NCI-H2227 treated with DMSO at 0.1 percent for 48 hours (cell line): ENCODE measurements at places on chromosomes 7 and 10.

DNA sequence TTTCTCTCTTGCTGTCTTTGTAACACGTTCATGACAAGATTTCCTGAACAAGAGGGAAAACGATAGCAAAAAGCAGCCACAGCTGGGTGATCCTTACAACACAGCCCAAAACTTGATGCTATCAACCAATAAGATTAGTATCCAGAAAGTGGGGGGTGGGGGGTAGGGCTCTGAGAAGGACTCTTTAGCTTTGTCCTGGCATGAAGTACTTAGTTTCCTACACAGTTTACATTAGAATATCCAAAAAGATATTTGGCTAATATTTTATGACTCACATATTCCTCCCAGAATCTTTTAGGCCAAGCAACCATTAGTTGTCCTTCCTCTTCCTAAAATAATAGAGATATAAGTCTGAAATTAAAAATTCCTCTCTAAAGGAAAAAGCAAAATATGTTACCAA, 22.9 kb upstream of the LRRC17 start:
- DNase-seq: no peak

DNA sequence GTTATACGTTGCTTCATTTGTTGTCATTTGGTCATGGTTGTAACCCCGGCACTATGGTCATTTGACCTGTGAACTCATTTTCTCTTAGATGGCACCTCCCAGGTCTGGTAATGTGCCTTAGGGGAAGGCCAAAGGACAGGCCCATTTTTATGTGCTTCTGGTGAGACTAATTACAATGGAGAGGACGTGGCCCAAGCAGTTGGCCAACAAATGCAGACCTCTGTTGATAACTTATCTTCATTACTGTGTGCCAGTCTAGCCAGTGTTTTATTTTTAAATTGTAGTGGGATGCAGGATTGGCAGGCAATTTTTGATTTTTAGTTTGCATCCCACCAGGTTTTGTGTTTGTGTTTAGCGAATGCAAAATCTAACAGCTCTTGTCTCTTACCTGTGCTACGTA, 321.5 kb upstream of the AKR1E2 start:
- DNase-seq: no peak

DNA sequence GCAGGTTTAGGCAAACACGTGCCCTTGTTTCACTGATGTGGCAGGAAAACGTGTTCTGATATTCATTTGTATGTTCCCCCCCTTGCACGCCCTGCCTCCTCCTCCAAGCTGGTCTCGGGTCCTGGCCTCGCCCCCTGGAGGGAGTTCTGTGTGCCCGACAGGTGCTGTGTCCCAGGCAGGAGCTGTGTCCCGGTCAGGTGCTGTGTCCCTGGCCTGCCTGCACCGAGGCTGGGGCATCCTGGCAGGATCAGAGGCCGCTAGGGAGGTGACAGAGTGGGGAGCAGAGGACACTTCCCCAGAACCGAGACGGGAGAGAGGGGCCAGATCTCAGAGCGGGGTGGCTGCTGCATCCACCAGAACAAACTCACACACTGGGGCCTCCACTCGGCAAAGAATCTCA, 45.3 kb downstream of the PRKAG2 start:
- no peak for DNase-seq

DNA sequence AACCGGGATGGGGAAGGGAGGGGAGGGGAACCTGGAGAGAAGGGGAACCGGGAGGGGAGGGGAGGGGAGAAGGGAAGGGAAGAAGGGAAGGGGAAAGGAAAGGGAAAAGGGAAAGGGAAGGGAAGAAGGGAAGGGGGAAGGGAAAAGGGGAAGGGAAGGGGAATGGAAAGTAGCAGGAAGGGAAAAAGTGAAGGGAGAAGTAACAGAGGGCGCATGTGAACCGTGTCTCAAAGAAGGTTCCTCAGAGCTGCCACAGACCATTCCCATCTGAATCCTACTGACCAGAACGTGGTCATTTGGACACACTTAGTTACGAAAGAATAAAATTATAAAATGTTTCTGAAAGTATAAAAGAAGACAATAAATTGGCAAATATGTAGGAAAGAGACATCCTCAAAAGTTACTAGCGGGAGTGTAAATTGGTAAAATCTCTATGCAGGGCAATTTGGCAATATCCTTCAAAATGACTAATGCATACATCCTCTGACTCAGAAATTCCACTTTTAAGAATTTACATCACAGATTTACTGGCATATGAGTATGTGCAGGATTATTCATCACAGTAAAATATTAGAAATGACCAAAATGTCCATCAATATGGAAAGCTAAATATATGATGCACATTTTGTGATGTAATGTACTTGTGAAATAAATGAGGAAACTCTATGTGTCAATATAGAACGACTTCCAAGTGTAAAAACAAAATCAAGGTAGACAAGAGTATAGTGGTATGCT, 12.9 kb downstream of the C10orf67 start:
- DNase-seq: no peak

DNA sequence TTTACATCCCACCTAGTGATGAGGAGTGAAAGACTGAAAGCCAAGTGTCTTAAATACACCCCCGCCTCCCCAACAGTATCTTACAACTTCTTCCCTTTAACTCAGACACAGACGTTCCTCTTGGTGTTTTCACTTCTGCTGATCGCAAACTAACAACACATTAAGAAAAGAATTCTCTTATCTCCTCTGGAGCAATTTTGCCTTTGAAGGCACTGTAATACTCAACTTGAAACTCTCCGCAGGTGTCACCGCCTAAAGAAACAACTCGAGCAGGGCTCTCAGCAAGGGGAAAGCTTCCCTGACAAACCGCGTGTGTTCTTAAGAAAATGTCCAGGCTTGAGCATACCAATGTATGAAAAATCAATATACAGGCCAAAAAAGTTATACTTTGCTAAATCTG, 452 bp downstream of the SEMA3C start:
- peak; percentile 38 for DNase-seq

- no peak for DNase-seq
These were observed 54.1 kb downstream of the PLPP4 start for GRCh38 chr10:120511165-120511564.

DNA sequence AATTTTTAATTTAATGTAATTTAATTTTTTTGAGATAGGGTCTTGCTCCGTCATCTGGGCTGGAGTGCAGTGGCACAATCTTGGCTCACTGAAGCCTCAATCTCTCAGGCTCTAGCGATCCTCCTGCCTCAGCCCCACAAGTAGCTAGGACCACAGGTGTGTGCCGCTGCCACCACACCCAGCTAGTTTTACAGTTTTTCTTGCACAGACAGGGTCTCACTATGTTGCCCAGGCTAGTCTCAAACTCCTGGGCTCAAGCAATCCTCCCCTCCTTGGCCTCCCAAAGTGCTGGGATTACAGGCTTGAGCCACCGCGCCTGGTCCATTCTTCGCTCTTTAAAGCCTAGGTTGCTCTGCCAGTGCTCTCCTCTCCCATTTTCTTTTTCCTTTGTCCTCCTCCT, 12.9 kb downstream of the CALML3 start:
- DNase-seq: no peak

DNA sequence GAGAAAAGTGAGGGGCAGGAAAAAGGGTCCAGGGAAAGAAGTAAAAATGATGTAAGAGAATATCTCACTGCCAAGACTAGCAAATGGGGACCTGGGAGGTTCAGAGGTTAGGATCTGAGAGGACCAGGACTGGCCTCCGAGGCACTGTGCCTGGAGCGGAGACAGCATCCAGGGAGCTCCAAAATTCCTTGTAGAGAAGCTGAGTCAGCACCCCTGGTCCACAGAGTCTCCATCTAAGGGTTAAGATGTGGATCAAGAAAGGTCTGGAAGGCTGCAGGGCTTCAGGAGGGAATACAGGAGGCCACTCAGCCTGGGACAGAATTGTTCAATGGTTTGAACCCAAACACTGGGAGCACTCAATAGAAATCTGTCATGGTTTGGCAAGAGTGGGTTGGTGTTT, 30.6 kb downstream of the ZNF503 start:
- no peak for DNase-seq

DNA sequence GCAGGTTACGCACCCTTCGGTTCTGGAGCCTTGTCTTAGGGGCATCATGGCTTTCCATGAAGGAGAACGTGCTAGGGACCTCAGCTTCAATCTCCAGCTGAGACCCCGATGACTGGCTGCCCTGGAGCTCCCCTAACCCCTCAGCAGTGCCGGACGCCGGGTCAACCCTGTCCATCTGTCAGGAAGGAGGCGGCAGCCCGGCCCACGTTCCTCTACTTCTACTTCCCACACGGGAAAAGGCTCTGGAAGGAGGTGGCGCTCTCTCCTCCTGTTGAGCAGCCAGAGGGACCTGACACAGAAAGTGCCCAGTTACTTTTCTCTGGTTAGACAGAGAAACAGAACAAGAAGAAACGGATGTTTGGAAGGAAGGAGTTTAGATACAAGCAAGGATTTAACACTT, 87.4 kb downstream of the DYNC2I1 start:
- no peak for DNase-seq

DNA sequence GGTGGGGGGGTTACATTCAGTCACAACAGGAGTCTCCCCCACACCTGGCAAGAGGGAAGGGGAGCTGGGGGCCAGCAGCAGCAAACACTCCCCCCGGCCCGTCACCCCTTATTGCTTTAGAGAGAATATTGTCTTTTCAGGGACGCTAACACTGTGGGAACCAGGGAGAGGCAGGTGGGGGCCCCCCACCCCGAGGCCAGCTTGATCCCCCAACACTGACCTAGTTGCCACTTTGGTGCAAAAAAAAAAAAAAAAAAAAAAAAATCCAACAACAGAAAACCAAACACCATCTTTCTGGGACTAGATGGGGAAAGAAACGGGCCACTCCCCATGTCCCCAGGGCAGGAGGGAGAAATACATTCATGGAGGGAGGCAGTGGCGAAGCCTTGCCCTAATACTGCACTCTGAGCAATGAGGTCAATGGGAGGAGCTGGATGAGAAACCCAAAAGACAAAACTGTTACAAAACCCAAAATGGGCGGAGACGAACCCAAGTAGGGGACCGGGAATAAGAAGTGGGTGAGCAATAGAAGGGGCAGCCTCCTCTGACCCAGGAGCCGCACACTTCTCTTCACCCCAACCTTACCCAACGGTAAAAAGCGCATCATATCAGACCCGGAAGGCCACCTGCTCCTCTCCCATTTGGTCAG, 6.5 kb downstream of the GNB2 start:
- DNase-seq: no peak

- DNase-seq: no peak
These were observed 221.1 kb downstream of the SEMA3E start for GRCh38 chr7:83427884-83428283.

GRCh38 chr7:149644754-149645153, 128.6 kb downstream of the ZNF467 start:
- DNase-seq: no peak

- no peak for DNase-seq
These were observed 129.9 kb downstream of the ABCA13 start for GRCh38 chr7:48301201-48301600.

- DNase-seq: no peak
These were observed 6.1 kb downstream of the GSTO1 start for GRCh38 chr10:104260775-104261115.

GRCh38 chr10:87534173-87534858, 29.6 kb downstream of the MINPP1 start:
- DNase-seq: no peak

DNA sequence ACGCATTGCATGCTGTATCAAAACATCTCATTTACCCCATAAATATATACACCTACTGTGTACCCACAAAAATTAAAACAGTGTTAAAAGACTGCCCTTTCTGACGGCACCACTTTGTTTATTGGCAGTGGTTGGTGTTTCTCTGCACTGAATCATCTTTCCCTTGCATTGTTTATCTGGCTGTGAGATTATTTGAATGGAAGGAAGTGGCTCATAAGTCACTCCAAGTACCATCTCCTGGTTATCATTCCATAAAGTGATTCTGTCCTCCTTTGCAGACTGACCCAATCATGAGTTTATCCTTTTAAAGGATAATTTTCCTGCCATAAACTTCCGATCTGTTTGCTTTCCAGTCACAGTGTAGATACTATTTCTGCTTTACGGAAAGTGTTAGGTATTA, 183.8 kb downstream of the CAMK1D start:
- no peak for DNase-seq

DNA sequence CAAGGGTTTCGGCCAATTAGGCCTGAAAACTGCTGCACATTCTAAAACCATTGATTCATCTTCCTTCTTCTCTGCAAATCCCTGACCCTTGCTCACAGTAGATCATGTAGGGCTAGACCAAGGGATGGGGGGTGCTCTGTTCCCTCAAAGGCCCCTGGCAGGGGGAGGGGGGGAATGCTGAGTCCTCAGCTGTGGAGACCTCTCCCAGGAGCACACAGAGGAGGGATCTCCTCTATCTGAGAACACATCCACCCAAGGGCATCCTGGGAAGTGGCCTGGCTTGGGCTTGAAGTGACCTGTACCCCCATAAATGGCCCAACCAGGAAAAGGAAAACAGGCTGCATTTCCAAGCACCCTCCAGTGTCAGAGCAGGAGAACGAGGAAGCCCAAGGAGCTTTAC, 1.0 kb upstream of the CDHR1 start:
- no peak for DNase-seq

DNA sequence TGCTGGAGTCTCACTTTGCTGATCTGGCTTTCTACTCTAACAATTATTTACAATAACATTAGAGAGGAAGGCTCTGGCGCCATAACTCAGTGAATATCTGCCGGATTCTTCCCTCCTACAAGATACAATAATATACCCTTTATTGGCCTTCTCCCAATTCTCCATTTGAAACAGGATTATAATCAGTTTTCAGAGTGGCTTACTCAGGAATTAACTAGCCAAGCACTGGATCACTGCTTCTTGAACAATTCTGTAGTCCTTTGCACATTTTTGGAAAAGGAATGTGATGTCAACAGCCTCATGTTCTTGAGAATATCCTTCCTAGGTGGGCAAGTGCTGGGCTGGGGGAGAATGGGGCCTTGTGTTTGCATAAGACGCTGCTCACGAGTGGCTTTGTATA, 125.9 kb downstream of the HIPK2 start:
- DNase-seq: no peak

DNA sequence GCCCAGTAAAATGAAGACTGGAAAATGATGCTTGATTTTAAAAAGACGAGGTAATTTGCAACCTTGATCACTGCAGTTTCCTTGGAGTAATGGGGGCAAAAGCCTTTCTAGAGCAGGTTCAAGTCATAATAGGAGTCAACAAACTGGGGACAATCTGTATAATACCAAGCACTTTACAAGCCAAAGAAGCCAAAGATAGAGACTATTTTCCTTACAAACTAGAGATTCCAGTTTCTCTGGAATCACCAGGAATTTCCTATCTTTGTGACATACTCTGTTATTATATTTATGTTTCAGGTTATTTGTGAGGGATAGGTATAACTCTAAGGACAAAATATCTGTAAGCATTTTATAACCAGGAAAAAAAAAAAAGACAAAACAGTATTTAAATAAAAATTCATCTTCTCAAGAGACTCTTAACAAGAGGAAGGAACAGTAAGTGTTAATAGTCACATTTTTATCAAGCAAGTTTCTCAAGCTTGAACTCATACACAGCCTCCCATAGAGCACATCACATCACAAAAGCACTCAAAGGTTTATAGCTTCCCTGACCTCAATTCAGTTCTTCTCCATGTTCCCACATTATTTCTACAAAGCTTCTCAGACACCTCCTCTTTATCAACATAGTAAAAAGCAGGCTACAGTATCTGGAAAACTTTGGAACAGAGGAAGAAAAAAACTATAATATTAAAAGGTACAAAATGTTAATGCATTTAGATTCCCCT, 18.9 kb downstream of the JMJD1C start:
- DNase-seq: no peak
